ENCODE measurements at places on chromosomes 4 and X. TPM values are rescaled to one million over a fixed set of nuclear protein-coding genes. Genes with fewer than 3 reads are reported as not detected.

The CCSER1 gene
- 12.3 TPM for total RNA-seq

The CXCL6 gene
- 2.3 TPM for total RNA-seq

The TXK gene
- 1.7 TPM for total RNA-seq

The SPINK2 gene
- total RNA-seq, result not detected

The CC2D2A gene
- 2.9 TPM for total RNA-seq

The DDX3X gene
- total RNA-seq, result 100 TPM

The SATL1 gene
- total RNA-seq, result not detected

The HTN1 gene
- not detected for total RNA-seq

- peak; percentile 90 for DNase-seq
Observed at GRCh38 chr4:90174621-90175023, 47.4 kb downstream of the CCSER1 start.

DNA sequence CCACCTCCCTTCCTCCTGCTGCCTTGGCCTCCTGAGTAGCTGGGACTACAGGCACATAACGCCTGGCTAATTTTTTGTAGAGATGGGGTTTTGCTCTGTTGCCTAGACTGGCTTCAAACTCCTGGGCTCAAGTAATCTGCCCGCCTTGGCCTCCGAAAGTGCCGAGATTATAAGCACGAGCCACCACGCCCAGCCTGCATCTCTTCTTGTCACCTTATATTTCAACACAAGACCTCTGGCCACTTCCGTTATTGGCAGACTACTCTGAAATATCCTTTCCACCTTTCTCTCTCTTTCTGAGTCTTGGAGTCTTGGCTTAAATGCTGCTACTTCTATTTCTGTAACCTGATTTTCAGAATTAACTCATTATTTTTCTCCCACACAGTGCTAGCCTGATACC is 5.6 kb downstream of the KIAA0232 start:
- DNase-seq, result no peak

DNA sequence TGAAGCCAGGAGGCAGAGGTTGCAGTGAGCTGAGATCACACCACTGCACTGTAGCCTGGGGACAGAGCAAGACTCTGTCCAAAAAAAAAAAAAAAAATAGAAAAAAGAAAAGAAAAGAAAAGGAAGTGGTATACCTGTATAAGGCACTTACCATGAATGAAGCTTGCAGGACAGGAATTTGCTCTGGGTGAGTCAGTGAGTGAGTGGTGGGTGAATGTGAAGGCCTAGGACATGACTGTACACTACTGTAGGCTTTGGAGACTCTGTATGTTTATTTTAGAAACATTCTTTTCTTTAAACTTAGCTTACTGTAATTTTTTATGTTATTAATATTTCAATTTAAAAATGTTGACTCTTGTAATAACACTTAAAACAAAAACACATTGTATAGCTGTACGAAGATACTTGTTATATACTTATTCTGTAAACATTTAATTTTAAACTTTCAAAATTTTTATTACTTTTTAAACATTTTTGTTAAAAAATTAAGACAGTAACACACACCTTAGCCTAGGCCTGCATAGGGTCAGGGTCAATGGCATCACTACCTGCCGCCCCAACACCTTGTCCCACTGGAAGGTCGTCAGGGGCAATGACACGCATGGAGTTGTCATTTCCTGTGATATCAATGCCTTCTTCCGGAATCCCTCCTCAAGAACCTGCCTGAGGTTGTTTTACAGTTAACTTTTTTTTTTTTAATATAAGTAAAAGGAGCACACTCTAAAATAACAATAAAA is 78.7 kb downstream of the CLNK start:
- no peak for DNase-seq

- DNase-seq, result no peak
Observed at GRCh38 chr4:6465955-6466354, 6.5 kb downstream of the PPP2R2C start.

GRCh38 chr4:30056016-30056766 is 664.0 kb upstream of the PCDH7 start:
- DNase-seq, result no peak

DNA sequence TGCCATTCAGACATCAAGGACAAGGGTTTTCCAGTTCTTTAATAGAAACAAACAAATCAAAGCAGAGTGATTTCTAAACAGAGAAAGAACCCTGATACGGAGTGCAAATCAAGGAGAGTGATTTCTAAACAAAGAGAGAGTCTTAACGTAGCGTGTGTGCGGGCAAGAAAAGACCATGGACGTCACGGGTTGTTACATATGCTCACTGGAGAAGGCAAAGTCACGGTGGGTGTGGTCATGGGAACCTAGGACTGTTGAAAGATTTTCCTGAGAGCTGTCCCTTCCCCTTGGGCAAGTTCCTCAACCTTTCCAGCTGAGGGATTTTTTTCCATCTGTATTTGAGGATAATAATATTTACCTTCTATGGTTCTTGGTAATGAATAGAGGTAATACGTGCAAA is 95.0 kb upstream of the SLC34A2 start:
- no peak for DNase-seq

Data from HT-29 (cell line).